Hindlimb muscle (tissue), 1 donor: ENCODE measurements at places on chromosomes 2 and 18.

DNA sequence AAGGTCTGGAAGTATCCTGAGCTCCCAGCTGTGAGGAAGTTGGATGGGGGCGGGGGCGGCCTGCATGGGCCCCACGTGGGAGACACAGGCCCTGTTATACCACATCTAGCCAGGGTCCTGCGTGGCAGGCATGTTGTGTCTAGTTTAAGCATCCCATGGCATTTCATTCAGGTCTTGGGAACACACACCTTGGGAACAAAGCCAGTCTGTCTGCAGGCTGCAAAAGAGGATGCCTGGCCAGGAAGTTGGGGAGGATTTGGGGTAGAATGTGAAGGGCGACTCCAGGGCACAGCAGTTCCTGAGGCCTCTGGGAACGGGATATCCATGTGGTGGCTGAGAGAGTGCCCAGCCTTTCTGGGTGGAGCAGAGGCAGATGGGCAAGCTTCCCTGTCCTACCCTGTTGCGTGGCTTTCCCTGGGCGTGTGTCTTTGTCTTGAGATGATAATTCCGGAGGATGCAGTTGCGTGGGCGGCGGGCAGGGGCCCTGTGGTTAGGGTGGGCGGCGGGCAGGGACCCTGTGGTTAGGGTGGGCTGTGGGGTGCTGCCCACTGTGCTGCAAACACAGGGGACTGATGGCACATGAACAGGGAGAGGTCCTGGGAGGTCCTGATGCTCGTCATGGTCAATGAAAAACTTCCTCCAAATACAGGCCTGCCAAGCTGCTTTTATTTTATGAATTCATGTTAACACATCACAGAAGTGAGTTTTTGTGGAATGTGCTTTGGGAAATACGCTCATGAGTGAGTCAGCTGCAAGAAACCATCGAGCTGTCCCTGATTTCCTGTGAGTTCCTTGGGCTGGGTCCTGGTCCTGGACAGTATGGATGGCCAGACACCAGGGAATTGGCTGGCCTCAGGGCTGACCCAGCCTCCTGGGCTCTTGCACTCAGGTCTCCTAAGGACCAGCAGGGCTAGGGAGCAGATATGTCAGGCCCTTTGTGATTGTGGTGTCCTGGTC is 90.0 kb upstream of the HS6ST1 start:
- DNase-seq, result no peak

DNA sequence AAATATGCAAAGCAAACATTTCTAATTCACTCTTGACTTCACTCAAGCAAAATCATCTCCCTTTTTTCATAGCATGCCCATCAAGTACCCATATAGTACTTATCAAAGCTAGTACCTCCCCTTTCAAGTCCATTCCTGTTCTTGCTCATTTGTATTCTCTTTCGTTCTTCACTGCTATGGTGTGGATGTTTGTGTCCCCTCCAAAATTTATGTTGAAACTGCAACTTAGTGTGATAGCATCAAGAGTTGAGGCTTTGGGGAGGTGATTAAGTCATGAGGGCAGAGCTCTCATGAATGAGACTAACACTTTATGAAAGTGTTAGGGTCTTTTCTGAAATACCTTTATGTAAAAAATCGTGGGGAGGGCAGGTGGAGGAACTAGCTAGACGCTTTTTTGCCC is 52.9 kb downstream of the RNU4ATAC start:
- DNase-seq, result no peak

GRCh38 chr2:9029721-9030120 is 26.2 kb upstream of the MBOAT2 start:
- DNase-seq, result no peak

DNA sequence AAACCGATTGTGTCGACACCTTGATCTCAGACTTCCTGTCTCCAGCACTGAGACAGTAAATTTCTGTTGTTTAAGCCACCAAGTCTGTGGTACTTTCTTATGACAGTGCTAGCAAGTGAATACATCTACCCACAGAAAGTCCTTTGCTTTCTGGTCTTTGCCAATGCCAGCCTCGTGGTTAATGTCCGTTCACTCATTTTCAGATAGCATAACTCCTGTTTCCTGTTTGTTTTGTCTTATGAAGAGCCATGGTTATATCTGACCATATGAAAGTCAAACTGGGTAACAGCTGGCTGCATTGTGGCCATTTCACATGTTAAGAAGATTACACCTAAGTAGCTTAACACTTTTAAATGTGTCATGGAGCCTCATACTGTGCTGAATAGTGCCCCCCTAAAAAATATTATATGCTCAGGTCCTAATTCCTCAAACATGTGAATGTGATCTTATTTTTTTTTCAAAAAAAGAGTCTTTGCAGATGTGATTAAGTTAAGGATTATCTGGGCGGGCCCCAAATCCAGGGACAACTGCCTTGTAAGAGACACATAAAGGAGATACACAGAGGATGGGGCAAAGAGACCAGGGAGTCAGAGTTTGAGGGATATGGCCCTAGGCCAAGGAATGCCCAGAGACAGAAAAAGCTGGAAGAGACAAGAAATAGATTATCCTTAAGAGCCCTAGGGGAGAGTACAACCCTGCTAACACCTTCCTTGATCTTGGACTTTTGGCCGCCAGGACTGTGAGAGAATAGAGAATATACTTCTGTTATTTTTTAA is 118.0 kb downstream of the KCNE4 start:
- no peak for DNase-seq

DNA sequence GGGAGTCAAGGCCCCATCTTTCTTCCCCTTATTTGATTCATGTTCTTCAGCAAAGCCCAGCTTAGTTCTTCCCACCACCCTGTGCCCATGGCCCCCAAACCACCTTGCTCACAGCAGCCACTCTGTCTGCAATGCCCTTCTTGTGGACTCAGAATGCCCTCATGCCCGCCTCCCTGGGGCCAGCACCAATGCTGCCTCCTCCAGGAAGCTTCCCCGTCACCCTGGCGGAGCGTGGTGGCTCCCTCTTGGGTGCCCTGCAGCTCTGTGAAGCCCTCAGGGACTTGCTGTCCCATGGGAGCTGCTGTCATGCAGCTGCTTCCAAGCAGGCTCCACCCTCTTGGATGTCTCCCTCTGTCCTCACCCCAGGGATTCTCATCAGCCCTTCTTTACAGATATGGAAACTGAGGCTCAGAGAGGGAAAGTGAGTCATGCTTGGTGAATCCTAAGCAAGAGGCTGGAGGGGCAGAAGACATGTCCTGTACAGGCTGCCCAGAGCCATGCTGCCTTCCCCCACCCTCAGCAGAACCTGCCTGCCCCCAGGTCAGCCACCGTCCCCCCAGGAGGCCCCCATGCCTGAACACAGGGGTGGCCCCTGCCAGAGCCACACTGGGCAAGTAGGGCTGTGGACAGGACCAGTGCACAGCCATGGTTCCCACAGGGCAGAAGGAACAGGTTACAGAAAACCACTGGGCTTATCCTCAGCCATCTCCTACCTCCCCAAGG is 11.8 kb upstream of the DUSP2 start:
- no peak for DNase-seq

GRCh38 chr2:219000569-219000960 is 7.3 kb upstream of the CRYBA2 start:
- DNase-seq, result no peak

DNA sequence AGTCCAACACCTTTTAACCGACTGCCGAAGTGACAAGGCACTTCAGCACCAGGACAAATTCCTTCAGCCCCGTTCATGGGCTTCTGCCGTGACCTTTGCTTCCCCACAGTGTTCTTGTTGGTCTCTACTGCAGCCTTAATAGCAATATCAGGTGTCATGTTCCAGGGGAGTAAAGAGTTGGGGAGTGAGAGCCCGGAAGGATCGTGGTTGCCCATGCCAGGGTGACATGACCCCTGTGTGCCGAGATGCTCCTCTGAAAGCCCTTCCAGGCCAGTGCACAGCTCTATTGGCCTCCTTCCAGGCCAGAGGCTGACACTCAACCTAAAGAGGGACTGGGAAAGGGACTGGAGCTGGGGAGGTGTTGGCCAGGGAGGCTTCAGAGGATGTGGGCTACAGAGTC is 279.2 kb downstream of the CYRIA start:
- no peak for DNase-seq

- no peak for DNase-seq
Measured at GRCh38 chr2:134985061-134985460, 62.2 kb downstream of the MAP3K19 start.

GRCh38 chr2:151766437-151767153 is 32.3 kb upstream of the NEB start:
- DNase-seq, result no peak

DNA sequence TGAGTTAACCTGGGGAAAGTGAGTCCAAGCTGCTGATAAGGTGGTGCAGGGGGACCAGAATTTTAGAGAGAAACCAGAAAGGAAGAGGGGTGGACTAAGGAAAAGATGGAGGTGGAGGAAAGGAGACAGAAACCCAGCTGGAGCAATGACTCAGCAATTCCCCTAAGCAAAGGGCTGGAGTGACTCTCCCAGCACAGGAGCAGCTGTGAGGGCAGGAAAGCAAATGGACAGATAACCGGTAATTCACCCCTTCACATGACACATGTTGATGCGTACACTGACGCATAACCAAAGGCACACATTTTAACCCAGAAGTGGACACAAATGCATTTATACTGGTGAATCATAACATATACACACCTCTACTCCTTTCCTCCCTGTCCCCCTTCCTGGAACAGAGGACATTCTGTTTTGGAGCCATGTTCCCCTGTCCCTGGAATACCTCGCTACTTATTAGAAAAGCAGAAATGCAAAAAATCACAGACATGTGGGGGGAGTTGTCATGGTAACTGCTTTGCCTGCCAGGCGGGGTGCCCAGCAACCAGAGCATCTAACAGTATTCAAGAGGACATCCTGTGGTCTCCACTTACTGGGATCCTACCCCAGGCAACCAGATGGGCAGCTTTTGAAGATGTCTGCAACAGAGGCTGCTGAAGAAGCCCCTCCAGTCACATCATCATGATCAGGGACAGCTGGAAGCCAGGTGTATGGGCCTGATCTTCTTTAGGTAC is 4.7 kb downstream of the CDK5R2 start:
- no peak for DNase-seq

- no peak for DNase-seq
Measured at GRCh38 chr2:189791338-189792042, 7.2 kb downstream of the PMS1 start.

DNA sequence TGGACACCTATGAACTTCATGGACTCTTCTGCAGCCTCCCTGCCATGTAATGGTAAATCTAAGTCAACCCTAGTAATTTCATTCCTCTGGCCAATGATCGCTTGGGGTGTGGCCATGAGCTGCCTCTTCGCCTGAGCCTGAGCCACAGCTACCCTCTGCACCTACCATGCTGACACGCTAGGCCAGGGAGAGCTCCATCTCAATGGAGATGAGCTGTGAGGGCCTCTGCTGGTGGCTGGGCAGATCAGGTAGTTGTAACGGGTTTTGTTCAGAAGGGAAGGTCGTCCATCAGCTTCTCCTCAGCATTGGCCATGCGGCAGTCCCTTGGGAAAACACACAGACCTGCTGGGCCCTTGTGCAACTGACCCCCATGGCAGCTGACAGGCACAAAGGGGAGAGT is 24.4 kb downstream of the MPHOSPH10 start:
- DNase-seq, result no peak

- no peak for DNase-seq
Measured at GRCh38 chr2:37686792-37687526, 15.5 kb upstream of the CDC42EP3 start.

- peak; percentile 2 for DNase-seq
Measured at GRCh38 chr2:146893500-146894041, 951.3 kb upstream of the ACVR2A start.

DNA sequence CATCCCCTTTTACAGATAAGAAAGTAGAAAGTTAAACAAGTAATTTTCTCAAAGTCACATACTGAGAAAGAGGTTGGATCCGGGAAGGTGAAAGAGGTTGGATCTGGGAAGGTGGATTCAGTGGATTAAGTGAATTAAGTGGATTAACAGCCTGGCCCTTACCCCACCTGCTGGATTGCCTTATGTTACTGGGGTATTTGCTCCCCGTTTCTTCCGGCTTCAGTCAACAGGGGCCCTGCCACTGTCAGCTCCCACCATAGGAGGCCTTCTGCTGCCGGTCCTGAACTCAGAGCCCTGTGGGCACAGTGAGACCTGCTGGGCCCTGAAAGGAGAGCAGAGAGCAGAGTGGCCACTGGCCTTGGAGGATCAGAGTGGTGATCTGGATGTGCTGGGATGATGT is 113.2 kb downstream of the VAPA start:
- no peak for DNase-seq

DNA sequence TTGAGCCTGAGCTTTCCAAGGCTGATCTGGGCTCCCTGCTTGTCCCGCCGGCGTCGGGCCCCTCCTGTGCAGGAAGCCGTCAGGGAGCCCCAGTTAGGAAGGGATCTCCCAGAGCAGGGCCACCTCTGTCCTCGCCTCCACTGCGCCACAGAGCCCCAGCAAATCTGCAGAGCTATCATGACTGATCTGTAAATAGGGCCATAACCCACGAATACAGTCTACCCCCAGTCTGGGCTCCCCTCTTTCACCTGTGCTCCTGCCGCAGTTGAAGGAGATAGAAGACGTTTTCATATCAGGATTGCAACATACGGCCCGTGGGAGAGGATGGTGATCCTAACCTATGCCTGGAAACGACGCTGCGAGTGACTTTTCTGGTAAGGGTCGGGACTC is 138.7 kb downstream of the PTGR3 start:
- no peak for DNase-seq

- DNase-seq, result no peak
Measured at GRCh38 chr2:126221506-126221905, 434.5 kb upstream of the GYPC start.

DNA sequence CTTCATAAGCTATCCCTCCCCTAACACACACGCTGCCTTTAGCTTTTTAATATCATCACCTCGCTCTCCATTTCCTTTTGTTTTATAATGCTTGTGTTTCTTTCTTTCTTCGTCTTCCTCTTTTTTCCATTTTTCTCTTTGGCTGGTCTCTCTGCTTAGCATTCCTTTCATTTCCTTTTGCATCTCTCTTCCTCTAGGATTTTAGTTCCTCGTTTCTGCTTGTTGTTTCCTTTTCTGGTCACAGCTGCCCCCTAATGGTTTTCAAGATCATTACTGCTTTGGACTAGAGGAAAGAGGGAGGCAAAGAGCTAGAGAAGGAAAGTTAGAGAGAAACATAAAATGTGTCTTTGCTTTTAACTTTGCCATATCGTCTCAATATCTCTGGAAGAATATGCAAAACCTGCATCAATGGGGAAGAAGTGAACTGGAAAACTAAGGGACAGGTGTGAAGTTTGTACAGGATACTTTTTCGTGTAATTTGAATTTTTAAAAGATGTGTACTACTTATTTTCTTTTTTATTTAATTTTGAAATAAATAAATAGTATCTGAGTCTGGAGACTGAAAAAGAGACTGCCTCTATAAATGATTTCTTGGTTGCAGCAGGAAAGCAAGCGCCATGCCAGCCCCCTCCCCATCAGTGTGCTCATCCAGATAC is 6.3 kb upstream of the NRP2 start:
- peak; percentile 77 for DNase-seq
